Kidney epithelial cell (primary cell): ENCODE measurements at places on chromosomes 5 and 9. TPM values are rescaled to one million over a fixed set of nuclear protein-coding genes. Genes with fewer than 3 reads are reported as not detected.

SPAG8 gene
- total RNA-seq: not detected in 2 replicates

TMEM174 gene
- total RNA-seq: not detected in 2 replicates

GDA gene
- under 0.01 and 0.04 TPM in 2 replicates for total RNA-seq

GFPT2 gene
- 4.0 and 7.7 TPM in 2 replicates for total RNA-seq

FPGS gene
- 92.5 and 131 TPM in 2 replicates for total RNA-seq

COL5A1 gene
- total RNA-seq: 87.7 and 92.6 TPM in 2 replicates

DNA sequence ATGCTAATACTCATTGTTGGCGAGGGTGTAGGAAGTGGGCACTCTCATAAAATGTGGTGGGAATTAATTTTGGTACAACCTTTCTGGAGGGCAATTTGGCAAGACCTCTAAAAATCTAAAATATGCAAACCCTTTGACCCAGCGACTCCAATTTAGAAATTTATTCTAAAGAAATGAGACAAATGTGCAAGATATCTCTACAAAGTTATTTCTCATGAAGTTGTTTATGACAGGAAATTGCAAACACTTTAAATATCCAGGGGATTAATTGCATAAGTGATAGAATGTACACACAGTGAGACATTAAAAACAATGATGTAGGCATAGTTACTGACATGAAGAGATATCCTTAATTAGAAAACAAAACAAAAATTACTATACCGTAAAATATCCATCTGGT lies 246.3 kb upstream of the MAP3K1 start:
- no peak for DNase-seq

DNA sequence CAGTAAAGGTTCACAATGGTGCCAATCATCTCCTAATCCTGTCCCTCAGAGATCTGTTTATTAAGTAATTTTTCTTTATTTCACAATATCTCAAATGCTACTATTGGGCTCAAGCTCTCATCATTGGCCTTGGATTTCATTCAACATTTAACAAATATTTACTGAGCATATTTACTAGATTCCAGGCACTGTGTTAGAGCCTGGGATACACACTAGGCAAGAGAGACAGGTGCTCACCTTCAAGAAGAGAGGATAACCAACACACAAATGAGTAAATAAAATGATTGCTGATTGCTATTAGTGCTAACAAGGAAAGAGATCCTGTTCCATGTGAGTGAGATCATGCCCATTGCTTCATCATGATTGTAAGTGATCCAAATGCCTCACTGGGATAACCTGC lies 27.4 kb downstream of the PPP2R2B start:
- DNase-seq: no peak

- no peak for DNase-seq
Measured at GRCh38 chr9:14095277-14095676, 218.7 kb downstream of the NFIB start.

GRCh38 chr5:150661086-150661485 lies at the start of gene MYOZ3:
MYOZ3 (plus strand) TSS chr5:150661251; CDS start chr5:150662942, 1,691 bp downstream.
- DNase-seq: no peak

GRCh38 chr5:126852091-126852571 lies 75.2 kb downstream of the LMNB1 start:
- DNase-seq: no peak

DNA sequence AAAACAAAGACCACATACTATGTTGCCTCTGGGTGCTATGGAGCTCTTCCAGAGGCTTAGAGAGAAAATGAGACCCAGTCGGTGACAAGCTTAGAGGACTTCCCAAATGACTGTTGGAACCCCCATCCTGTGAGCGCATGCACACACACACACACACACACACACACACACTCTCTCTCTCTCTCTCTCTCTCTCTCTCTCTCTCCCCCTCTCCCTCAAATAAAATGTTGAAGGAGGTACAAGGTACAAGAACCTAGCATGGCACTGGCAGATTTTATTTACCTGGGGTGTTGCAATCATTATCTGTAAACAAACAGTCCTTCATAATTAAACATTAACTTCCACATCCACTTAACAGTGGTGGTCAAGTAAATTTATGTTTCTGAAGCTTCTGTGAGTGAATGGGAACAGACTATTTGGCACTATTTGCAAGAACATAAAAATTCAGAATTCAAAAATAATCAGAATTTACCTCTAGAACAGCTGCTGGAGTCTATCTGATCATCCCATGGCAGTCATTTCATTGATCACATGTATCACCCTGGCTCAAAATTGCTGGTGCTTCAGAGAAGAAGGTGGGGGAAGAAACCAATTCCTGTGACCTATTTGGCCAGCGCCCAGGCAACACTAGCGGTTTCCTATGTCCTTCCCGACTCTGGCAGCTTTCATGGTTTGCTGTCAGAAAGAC lies 24.9 kb downstream of the TRPM3 start:
- no peak for DNase-seq

DNA sequence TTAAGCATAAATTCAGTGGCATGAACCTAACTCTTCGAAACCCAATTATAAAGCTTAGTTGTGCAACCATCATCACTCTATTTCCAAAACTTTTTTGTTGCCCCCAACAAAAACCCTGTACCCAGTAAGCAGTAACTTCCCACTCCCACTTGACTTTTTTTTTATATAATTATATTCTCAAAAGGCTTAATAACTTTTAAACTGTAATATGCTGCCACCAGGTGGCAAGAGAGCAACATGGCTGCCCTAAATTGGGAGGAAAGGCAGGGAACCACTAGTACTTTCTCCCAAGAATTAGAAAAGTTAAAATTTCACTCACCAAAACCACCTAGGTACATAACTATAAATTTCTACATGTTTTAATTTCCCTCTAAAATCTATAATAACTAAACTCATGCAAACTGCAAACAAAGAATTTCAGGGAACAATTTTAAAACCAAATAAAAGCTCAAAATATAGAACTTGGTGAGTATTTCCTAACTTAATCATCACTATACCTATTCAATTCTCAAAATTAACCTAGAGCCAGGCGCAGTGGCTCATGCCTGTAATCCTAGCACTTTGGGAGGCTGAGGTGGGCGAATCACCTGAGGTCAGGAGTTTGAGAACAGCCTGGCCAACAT lies 50.2 kb upstream of the RNF38 start:
- DNase-seq: peak; percentile 9

- no peak for DNase-seq
Measured at GRCh38 chr9:116726602-116727001, 39.5 kb downstream of the TRIM32 start.

- DNase-seq: no peak
Measured at GRCh38 chr5:135436951-135437418, 10.2 kb downstream of the DCANP1 start.

- no peak for DNase-seq
Measured at GRCh38 chr5:35487233-35488025, 130.2 kb upstream of the SPEF2 start.
